Esophagus squamous epithelium (tissue), 5 donors: ENCODE measurements at places on chromosomes 7 and 10.

DNA sequence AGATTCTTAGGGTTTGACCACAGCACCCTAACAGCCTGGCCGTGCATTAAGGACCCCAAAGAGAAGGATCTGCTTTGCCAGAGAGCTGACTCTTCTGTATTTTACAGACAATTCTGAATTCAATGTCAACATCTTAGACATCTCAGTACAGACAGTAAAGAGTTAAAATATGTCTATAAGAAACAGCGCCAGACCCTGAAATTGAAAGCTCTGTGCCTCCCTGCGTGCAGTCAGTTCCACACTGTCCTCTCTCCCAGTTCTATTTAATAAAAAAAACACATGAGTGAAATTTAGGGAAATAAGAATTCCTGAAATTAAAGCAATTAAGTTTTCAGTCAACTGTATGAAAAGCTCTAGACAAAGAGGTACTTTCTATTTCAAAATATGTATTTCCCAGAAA is 45.1 kb downstream of the MET start:
- no peak for DNase-seq

GRCh38 chr7:94426980-94427875 is 32.5 kb downstream of the COL1A2 start:
- no peak for DNase-seq

GRCh38 chr10:78895469-78895868 is 173.3 kb upstream of the ZMIZ1 start:
- DNase-seq = no peak

- no peak for DNase-seq
Observed at GRCh38 chr7:155483868-155484325, 26.0 kb downstream of the EN2 start.

- DNase-seq = no peak
Observed at GRCh38 chr7:70529914-70530585, 601.9 kb upstream of the GALNT17 start.

DNA sequence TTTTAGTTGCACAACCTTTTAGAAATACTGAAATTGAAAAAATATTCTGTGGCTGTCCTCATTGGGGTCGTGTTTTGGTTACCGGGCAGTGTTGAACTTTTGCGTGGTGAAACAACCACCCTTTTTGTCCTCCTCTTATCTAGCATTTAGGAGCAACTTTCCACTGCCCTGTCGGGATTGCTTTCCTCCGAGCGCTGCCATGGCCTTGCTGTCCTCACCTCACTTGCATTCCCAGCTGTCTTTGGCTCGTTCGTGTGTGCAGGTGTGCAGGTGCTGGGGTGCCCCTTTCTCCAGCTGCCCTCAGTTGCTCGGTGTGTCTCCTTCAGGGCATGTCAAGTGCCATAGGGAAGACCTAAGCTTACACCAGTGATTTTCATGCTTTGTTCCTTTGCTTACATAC is 116.9 kb upstream of the GJD4 start:
- no peak for DNase-seq

- no peak for DNase-seq
Observed at GRCh38 chr10:23151071-23151470, 41.0 kb upstream of the PTF1A start.

- no peak for DNase-seq
Observed at GRCh38 chr10:103836861-103837260, 18.5 kb downstream of the SH3PXD2A start.

- DNase-seq = no peak
Observed at GRCh38 chr7:119643558-119643957, 629.4 kb upstream of the KCND2 start.

DNA sequence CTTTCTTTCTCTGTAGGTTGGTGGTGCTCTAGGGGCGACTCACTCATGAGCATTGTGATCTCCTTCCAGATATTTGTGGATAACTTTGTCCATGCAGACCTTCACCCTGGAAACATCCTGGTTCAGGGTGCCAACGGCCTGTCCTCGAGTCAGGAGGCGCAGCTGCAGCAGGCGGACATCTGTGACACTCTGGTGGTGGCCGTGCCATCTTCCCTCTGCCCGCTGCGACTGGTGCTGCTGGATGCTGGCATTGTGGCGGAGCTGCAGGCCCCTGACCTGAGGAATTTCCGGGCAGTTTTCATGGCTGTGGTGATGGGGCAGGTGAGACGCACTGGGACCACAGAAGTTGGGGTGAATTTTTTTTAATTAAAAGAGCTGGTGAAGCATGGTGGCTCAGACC is 9.6 kb upstream of the NDUFB2 start:
- DNase-seq = no peak

GRCh38 chr10:61961278-61961677 is 59.8 kb downstream of the ARID5B start:
- no peak for DNase-seq

DNA sequence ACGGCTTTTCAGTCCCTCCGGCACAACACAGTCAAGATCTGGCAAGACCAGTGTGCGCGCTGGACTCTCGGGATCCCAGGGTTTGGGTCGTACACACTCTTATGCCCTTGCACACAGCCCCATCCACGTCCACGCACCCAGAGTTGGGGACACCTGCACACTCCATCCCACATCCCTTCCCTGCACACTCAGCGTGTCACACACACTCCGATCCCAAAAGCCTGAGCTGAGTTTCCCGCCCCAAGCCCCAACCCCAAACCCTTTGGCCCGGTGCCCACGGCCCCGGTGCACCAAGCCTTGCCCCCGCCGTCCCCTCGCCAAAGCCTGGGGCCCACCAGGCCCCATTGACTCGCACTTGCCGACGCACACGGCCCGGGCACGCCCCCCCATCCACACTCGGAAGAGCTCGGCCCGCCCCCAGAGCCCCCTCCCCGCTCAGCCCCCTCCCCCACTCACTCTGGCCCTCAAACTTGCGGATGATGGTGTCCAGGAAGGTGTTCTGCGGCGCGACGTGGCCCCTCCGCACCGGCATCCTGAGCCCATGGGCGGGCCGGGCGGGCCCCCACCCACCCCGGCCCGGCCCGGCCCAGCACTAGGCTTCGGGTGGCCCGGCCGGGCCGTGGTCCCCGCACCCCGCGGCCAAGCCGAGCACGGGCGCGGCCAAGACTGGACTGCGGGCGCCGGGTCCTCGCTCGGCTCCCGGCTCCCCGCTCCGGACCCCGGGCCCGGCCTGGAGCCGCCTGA is 567 bp downstream of the KCNH2 start:
- no peak for DNase-seq

GRCh38 chr7:74039337-74039736 is 11.4 kb downstream of the ELN start:
- no peak for DNase-seq
